ENCODE measurements at places on chromosomes 16 and 17.

DNA sequence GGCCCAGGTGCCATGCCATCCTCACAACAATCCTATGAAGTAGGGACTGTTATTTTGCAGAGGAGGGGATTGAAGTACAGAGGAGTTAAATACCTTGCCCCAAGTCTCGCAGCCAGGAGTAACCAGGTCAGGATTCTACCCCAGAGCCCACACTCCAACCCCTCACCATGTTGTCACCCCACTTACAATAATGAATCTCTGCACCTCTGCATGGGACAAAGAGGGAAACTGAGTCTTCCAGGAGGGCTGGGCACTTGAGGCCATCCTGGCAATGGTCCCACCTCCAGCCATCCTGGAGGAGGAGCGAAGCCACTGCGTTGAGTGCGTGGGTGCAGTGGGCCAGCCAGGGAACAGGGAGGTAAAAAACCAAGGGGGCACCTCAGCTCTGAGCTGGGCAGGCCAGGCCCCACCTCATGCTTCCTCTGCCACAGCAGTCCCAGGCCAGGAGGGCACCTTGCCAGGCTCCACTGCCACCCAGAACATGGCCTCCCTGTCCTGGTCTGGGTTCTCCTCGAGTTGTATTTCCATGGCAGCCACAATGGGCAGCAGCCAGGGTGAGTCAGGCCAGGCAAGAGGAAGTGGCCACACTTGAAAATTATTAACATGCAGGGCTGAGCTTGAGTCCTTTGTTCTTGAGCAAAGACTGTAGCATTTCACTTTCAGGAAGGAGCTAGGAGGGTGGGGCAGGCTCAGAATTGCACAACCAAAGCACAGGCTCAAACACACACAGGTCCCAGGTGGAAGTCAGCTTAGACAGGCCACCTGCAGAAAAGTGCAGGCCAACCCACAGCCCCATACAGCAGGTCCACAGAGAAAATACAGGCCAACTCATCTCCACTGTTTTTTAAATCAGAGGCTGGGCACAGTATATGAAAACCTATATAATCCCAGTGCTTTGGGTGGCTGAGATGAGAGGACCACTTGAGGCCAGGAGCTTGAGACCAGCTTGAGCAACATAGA is 52.1 kb downstream of the CUEDC1 start:
- DNase-seq = peak; percentile 83

DNA sequence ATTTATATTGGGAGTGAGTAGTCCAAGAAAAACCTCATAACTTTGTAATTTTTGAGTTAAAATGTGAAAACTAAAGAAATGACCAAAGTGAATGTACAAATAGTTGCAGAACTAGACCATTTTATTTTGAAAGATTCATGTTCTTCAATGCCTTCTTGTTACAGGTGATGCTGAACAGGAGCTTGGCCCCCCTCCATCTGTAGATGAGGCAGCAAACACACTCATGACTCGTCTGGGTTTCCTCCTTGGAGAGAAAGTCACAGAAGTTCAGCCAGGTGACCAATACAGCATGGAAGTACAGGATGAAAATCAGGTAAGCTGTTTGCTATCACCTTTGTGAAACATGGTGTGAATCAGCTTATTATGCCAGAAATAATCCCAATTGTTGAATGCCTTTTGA is 227.8 kb downstream of the TANC2 start:
- DNase-seq = no peak

- no peak for DNase-seq
These were observed 3.8 kb upstream of the RPL26 start for GRCh38 chr17:8386841-8387240.

- DNase-seq = no peak
These were observed 37.1 kb downstream of the LCMT1 start for GRCh38 chr16:25148568-25149215.

- peak; percentile 40 for DNase-seq
These were observed 12.9 kb downstream of the GJD3 start for GRCh38 chr17:40351359-40352236.

- no peak for DNase-seq
These were observed 587 bp downstream of the MMP2 start for GRCh38 chr16:55479430-55480140.

GRCh38 chr17:35536664-35537171 is 760 bp downstream of the SLFN12L start:
- no peak for DNase-seq

GRCh38 chr16:49092704-49093103 is 188.9 kb downstream of the CBLN1 start:
- DNase-seq = no peak

DNA sequence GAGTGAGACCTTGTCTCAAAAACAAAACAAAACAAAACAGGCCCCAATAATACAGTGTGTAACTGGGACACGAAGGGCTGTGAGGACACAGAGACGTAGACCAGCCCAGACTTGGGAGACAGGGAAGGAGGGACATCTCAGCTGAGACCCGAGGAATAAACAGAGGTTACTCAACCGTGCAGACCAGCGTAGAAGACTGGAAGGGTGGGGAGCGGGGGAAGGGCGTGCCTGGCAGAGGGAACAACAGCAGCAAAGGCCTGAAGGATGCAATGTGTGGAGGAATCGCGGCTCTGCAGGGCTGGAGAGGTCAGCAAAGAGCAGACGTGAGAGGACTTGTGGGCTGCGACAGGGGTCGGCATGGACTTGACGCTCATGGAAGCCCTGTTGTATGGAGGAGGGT is 11.6 kb upstream of the CES4A start:
- DNase-seq = peak; percentile 41

- DNase-seq = peak; percentile 49
These were observed 1.7 kb downstream of the MYOCD start for GRCh38 chr17:12667299-12667958.

DNA sequence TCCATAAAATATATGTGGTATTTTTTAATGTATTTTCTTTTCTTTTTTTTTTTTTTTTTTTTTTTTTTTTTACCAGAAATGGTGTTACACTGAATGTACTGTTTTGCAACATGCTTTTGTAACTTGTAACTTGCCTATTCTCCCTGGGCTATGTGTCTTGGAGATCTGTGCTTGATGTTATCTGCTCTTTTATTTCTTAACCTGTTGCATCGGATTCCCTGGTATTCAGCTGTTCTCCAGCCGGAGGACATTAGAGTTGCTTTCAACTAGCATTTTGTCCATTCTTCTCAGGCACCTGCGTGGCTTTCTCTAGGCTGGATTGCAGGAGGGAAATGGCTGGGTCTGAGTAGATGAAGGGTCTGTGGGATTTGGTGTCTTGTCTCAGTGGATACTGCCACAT is 47.4 kb downstream of the KATNIP start:
- DNase-seq = no peak

DNA sequence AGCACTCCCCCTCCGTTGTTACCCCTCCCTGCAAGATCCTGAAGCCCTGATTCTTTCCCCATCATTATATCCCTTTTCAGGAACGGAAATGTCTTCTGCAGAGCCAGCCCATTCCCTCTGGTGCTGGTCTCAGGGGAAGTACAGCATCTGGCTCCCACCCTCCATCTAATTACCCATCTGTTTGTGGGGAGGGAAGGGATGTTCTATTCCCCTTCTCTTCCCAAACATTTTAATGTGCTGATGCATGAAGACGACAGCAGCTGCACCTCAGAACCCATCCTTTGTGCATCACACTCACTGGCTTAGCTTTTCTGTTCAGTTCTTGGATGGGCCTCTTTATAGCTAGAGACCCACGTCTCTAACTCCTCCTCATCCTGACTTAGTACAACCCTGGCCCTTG is 367.2 kb downstream of the CDH13 start:
- no peak for DNase-seq

DNA sequence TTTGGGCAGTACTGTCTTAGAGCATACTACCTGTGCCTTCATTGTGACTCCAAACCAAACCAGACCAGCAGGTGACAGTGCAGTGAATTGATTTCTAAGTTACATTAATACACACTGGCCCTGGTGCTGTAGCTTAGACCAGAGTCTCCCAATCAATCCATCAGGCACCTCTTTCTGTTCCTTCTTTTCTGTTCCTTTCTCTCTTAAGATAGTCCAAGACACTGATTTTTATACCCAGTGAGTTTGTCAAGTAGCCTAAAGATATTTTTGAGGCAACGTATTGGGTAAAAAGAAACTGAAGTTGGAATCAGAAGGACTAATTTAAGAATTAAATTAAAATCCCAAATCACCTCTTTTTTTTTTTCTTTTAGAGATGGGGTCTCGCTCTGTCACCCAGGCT is 43.1 kb downstream of the ABAT start:
- DNase-seq = no peak

GRCh38 chr17:78458736-78459335 is 80.4 kb downstream of the PGS1 start:
- DNase-seq = no peak

- DNase-seq = no peak
These were observed 10.8 kb downstream of the THRA start for GRCh38 chr17:40073454-40074174.

- DNase-seq = peak; percentile 79
These were observed 54.8 kb upstream of the MAP3K14 start for GRCh38 chr17:45371414-45372324.

DNA sequence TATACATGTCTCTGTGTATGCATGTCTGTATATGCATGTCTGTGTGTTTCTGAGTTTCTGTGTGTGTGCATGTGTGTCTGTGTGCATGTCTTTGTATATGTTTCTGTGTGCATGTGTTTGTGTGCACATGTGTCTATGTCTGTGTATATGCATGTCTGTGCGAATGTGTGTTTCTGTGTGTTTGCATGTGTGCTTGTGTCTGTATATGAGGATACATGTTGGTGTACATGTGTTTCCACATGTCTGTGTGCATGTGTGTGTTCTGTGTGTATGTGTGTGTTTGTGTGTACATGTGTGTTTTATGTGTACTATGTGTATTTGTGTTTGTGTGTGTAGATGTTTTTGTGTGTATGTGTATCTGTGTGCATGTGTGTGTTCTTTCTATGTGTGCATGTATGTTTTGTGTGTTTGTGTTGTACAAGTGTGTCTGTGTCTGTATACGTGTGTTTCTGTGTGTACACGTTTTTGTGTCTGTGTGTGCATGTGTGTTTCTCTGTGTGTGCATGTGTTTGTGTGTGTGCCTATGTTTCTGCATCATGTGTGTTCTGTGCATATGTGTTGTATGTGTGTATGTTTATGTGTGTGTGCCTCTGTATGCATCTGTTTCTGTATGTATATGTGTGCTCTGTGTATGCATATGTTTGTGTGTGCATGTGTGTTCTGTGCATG is 8.9 kb upstream of the RAB37 start:
- no peak for DNase-seq

- DNase-seq = no peak
These were observed 14.9 kb downstream of the RCVRN start for GRCh38 chr17:9890124-9890523.

GRCh38 chr17:79372470-79373238 is 238.2 kb downstream of the RBFOX3 start:
- DNase-seq = peak; percentile 78

DNA sequence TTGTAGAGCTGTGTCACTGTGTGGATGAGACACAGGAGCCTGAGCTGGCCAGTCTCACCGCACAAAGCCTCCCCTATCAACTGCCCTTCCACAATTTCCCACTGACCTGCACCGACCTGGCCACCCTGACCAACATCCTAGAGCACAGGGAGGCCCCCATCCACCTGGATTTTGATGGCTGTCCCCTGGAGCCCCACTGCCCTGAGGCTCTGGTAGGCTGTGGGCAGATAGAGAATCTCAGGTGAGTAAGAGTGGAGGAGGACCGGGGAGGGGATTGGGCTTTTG is 37.4 kb downstream of the NLRC5 start:
- DNase-seq = no peak

DNA sequence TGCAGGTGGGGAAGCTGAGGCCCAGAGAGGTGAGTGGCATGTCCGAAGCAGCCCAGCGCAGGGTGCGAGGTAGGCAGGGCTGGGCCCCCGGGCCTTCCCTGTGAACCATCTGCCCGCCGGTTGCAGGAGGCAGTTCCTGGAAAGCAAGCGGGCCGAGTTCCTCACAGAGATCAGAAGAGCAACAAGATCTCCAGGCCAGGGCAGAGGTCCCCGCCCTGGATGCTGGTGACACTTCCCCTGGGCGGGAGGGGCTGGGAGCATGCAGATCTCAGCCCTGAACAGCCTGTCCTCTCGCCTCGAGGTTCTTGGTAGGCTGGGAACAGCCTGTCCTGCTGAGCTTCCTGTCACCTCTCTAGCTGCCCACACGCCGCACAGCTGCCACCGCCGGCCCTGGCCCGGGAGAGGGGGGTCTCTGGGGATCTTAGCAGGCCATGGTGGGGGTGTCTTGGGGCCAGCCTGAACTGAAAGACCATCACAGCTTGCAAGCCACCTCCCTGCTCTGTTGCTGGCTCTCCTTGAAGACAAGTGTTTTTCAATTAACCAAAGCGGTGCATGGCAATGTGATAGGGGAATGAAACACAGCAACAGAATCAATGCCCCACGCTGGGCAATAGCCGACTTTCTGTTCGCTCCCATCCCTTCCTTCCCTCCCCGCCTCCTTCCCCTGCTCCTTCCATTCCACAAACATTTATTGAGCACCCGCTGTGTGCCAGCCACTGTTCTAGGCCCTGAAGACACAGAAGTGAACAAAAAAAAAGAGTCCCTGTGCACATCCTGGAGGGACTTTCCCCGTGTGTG is 31.7 kb downstream of the SOCS1 start:
- DNase-seq = peak; percentile 62

GRCh38 chr16:14013571-14014283 is 57.4 kb upstream of the MRTFB start:
- DNase-seq = no peak
